ENCODE measurements at places on chromosomes 4 and X. TPM values are rescaled to one million over a fixed set of nuclear protein-coding genes. Genes with fewer than 3 reads are reported as not detected.

The RAB40A gene
- polyA plus RNA-seq, result 2.9 TPM

The SPANXD gene
- polyA plus RNA-seq, result not detected

The FAM114A1 gene
- polyA plus RNA-seq, result 16.2 TPM

The RTL5 gene
- polyA plus RNA-seq, result 31.2 TPM

The PARM1 gene
- 12.2 TPM for polyA plus RNA-seq

The PCDH11X gene
- polyA plus RNA-seq, result 30.5 TPM

The ZNF330 gene
- polyA plus RNA-seq, result 38.3 TPM

The PSAPL1 gene
- not detected for polyA plus RNA-seq

The KIAA0232 gene
- 39.0 TPM for polyA plus RNA-seq
